ENCODE measurements at places on chromosomes 2 and 18. TPM values are rescaled to one million over a fixed set of nuclear protein-coding genes. Genes with fewer than 3 reads are reported as not detected.

GRCh38 chr18:22213333-22213973 is 44.1 kb downstream of the GATA6 start:
- DNase-seq: no peak

- DNase-seq: peak; percentile 14
These were observed 120.2 kb downstream of the CLIP4 start for GRCh38 chr2:29235411-29235810.

GRCh38 chr2:58762176-58762781 is 521.2 kb upstream of the FANCL start:
- peak; percentile 40 for DNase-seq

DNA sequence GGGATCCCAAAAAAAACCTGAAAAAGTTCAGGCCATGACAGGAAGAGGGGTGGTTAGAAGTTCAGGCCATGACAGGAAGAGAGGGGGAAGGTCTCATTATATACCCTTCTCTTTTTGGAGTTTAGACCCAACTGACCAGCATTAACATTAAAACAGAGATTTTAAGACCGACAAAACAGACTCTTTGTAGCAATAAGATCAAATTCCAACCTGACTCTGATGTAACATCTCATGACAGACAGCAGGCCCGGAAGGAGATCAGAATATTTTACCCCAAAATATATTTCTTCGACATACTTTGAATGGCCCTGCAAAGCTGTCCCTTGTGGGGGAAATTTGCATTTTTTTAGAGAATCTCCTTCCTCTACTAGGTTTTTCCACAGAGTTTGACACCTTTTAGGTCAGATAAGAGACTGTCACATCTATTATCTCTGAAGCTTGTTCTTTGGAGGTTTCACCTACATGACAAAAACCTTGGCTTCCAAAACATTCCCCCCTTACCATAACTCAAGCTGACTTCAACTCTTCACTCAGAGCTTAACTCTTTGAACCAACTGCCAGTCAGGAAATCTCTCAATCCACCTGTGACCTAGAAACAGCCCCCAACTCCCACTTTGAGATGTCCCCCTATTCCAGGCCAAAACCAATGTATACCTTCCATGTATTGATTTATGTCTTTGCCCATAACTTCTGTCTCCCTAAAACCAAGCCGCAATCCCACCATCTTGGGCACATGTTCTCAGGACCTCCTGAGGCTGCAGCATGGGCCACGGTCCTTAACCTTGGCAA is 51.0 kb upstream of the B3GNT2 start:
- DNase-seq: no peak

DNA sequence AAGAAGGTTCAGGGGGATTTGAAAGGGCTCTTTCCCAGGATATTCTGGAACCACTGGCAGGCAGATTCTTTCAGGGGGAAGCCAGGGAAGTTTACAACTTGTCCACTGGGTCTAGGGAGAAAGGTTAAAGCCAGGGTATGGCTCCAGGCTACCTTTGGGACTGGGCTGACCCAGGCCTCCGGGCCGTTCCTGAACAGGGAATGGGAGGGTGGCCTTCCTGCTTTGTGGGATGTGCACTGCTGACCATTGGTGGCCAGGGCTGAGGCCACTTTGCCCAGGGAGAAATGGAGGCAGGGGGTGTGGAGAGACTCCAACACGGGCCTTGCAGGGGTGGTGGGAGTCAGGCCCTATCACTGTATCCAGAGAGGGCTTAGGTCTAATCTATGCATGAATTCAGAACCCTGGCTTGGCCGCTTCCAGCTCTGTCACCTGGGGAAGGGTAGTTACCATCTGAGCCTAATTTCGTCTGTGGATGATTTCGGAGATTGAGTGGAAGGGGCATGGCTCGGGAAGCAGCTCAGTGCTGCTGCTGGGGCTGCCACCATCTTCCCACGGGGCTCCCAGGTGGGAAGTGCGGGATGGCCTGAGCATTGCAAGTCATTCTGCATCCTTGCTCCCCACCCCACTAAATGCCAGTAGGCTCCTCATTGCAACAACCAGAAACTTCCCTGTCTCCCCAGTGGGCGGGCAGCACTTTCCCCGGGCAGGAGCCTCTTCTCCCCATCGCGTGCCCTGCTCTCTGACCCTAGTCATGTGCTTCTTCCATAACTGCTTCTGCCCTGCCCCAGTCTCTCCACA is 57.1 kb upstream of the OTOF start:
- DNase-seq: no peak

- no peak for DNase-seq
These were observed 24.5 kb downstream of the SRBD1 start for GRCh38 chr2:45586600-45586999.

The MAP3K19 gene
- not detected for total RNA-seq

The WIPF1 gene
- total RNA-seq: 24.9 TPM

GRCh38 chr2:73704285-73704684 is 32.9 kb downstream of the TPRKB start:
- no peak for DNase-seq

DNA sequence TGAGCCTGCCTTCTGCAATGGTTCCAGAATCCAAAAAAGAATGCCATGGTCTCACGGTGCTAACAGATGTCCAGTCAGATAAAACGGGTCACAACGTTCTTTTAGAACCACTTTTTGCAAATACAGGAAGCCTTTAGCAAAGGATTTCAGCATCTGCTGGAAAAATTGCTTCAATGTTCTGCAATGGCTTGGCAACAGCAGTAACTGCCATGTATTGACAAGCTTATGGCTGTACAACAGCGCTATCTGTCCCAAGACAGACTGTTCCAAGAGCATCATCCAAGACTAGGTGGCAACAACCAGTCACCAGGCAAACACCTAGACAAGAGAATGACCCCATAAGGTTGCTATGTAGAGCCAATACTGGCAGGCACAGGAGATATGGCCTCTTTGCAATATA is 37.6 kb upstream of the RIOK3 start:
- no peak for DNase-seq

DNA sequence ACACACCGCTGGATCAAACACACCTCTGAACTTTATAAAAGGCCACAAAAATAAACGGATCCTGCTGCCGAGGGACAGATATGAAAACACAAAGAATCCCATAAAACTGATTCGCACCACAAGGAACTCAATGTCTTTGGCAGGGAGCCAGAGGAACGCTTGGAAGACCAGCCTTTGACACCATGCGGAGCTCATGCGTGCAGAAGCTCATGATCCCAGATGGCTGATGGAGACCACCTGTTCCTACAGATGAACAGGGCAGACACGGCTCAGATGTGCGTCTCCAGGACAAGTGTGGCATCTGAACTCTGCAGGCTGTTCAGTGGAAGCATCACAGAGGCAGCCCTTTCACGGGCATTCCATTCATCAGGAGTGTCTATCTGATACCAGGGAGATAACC is 24.9 kb downstream of the COPS9 start:
- DNase-seq: no peak

DNA sequence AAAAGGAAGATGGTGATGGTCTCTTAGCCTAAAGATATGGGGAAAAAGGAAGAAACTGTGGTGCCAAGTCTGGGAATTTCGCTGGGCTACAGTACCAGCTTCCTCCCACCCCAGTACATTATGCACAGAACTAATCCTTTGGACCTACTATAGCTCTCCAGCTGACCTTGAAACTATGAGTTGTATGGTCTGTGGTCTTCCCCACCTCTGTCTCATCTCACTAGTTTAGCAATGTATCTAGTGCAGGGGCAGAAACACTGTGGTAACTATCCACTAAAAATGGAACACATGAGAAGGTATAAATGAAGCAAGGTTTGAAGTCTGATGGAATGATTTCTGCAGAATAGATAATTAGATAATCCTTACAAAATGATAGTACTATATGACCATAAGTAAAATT is 190.4 kb upstream of the CCDC150 start:
- no peak for DNase-seq

The FSIP2 gene
- 1.6 TPM for total RNA-seq

DNA sequence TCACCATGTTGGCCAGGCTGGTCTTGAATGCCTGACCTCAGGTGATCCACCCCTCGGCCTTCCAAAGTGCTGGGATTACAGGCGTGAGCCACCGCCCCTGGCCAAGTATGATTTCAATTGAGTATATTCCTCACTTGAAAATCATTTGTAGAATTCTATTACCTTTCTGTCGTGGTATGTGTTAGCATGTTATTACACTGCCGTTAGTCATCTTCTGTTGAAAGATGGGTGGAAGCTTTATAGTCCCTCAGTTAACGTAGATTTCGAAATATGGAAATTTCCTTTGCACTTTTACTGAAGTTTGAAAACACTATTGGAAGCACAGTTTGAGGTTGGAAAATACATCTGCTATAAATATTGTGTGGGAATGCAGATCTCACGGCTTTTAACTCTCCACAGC is 14.7 kb downstream of the NIFK start:
- no peak for DNase-seq

- DNase-seq: no peak
These were observed 98.2 kb downstream of the SOCS6 start for GRCh38 chr18:70387027-70387426.

The SGO2 gene
- total RNA-seq: 3.6 TPM

The INHA gene
- not detected for total RNA-seq

DNA sequence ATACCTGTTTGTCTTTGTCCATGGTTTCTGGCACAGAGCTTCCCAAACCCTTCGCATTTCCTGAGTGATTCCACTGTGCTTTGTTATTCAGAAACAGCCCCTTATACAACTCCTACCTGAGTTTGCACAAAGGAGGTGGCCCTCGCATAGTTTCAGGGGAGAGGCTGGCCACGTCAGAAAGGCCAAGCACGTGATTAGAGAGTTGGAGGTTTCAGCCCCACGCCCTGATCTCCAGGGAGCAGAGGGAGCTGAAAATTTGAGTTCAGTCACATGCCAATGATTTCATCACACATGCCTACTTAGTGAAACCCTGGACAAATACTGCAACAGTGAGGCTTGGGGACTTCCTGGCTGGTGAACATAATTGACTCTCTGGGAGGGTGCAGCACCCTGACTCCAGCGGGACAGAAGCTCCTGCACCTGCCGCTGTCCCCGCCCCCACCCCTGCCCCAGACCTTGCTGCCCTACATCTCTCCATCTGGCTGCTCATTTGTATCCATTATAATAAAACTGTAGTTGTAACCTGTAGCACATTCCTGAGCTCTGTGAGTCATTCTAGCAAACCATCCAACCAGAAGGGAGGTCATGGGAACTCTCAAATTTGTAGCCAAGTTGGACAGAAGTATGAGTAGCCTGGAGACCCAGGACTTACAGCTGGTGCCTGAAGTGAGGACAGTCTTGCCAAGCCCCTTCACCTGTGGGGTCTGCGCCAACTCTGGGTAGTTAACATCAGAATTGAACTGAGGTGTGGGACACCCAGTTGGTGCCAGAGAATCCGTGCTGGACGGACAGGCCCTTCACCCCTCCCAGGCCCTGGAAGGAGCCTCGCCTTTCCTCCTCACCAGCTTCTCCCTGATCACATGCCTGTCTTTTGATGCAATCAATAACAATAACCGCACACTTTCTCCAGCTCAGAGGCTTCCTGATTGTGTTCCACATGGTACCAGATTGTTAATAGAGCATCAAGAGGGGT is 224.3 kb downstream of the ANAPC1 start:
- DNase-seq: no peak

DNA sequence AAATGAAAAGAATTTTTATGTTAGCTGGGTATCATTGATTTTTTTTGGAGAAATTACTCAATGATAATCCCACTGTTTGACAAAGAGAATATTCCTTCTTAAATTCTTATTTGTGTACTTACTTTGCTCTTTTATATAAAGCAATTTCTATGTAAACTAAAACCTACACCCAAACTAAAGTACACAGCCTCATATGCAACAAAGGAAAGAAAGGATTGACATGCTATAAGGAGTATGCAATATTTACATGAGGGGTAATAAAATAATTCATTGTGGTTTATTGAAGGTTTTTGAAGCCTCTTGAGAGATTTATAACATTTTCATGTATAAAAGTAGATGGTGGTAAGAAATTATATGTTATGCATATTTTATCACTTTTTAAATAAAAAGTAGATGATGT is 368.5 kb downstream of the CDH7 start:
- no peak for DNase-seq

DNA sequence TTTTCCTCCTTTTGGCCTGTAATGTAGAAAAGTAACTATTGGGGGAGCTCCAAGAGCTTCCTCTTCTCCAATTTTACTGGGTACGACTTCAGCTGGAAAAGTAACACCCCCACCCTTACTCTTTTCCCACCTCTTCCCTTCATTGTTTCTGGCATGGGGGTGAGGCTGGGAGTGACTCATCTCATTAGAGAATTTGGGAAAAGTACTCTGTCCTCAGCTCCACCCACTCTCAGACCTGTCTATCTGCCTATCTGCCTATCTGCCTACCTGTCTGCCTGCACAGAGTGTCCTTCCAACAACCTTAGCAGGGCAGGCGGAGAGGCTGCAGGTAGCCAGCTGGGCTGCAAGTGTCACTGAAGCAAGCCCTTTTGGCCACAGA is 93.6 kb downstream of the EPHA4 start:
- no peak for DNase-seq

The CD8A gene
- 2.0 TPM for total RNA-seq

GRCh38 chr18:74427442-74428112 is 29.5 kb downstream of the DIPK1C start:
- no peak for DNase-seq

DNA sequence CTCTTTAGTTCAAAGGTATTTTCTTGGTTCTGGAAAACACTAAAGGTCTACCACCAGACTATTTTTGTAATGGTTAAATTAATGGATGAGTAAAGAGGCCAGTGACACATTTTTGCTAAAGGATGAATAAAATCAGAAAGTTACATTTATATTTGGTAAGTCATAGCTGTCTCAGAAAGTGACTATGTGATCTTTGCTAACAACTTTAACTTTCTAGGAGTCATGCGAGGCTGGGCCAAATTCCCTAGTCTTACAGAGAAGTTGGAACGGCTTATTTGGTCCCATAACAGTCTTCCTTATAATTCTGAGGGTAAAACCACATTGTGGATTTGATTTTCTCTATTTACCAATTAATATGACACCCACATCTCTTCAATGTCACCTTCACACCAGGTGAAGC is 198.1 kb downstream of the PDE1A start:
- no peak for DNase-seq

The GKN2 gene
- not detected for total RNA-seq

The GATA6 gene
- total RNA-seq: 11.0 TPM

GRCh38 chr2:161873707-161874106 is 200.3 kb downstream of the DPP4 start:
- no peak for DNase-seq

DNA sequence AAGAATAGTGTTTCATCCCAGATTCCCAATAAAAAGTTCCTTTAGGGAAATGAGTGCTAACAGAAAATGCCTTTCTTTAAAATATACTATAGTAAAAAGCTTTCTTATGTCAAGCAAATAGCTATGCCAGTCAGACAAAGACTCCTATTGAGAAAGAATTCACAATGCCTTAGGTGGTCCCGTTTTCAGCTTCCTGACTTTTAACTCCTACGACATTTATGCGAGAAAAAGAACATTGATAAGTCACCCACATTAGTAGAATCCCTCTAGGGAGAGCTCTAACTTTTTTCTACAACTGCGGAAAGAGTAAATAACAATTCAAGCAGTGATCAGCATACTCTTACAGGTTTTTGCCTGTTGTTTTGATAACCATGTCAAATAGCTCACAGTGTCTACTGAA is 750.8 kb upstream of the ACVR2A start:
- no peak for DNase-seq

The HTR2B gene
- total RNA-seq: 1.4 TPM
